HL-60 (cell line): ENCODE measurements at places on chromosomes 5 and 9.

- DNase-seq = no peak
These were observed 27.1 kb downstream of the LHX6 start for GRCh38 chr9:122201641-122202040.

DNA sequence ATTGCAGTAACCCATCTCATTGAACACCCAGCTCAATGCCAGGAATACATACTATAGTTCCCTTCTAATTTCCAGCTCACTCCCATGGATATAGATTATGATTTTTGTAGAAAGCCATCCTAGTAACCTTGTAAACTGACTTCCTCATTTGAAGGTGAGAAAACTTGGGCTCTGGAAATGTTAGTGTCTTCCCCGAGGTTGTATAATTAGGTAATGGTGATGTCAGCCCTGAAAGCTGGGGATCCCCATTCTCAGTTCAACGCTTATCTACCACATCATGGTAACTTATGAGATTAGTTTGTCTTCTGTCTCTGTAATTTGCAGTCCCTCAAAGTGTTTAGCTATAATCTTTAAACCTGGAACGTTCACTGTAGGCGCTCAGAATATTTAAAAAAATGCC is 34.6 kb upstream of the PTCH1 start:
- DNase-seq = no peak

GRCh38 chr9:37100741-37101140 is 19.6 kb upstream of the ZCCHC7 start:
- no peak for DNase-seq

DNA sequence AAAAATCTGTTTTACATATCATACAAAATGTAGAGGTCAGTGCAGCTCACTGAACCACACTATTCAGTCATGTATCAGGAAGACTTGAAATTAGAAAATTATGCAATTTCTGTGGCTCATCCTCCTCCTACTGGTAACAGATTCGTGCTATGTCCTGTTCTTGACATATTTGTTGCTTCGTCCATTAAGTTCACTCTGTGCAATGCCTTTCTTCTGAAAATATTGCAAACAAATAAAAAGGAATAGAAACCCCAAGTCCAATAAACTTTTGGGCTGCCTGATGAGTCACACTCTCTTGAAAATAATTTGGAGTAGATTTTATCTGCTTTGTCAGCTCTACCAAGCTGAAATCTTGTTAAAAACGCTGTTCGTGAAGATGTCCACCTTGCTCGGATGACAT is 391.2 kb downstream of the RAB3C start:
- DNase-seq = no peak

- peak; percentile 90 for DNase-seq
These were observed at the start of gene RACK1 for GRCh38 chr5:181243564-181244343. TSS of gene RACK1 (minus strand) at chr5:181243906. CDS start at chr5:181243800, 106 bp downstream.

DNA sequence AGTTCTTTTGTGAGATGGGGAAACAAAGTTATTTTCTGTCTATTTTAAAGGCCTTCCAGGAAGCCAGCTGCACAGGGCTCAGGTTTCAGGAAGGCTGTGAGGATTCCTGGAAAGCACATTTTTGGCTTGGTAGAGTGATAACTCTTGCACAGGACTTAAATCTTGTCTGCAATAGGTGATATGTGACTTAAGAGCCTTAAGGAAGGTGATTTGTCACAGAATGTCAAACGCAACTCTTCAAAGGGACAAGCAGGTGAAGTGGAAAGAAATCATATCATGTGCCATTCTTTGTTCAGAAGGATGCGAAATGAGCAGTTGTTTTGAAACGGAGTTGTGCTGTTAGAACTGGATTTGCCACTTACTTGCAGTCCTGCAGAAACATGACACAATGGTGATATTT is 459.3 kb downstream of the MAT2B start:
- no peak for DNase-seq

- no peak for DNase-seq
These were observed 126.1 kb upstream of the TBC1D2 start for GRCh38 chr9:98381311-98382103.

- DNase-seq = no peak
These were observed 1533.3 kb upstream of the WWC1 start for GRCh38 chr5:166758151-166758550.
